SIG-M5 (cell line): ENCODE measurements at places on chromosomes 11 and 22.

- DNase-seq = no peak
These were observed 97.9 kb downstream of the PDHX start for GRCh38 chr11:35014346-35014745.

DNA sequence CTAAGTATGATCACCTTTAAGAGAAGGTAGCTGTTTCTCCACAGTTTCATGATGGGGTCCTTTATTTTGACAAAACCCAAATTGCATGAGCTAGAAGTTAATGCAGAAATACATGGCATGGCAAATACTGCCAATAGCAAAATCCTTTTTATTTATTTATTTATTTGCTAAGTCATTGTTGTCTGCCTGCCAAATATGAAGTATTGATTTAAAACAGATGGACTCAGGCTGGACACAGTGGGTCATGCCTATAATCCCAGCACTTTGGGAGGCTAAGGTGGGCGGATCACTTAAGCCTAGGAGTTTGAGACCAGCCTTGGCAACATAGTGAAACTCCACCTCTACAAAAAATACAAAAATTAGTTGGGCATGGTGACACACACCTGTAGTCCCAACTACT lies 52.4 kb downstream of the LARGE2 start:
- no peak for DNase-seq

DNA sequence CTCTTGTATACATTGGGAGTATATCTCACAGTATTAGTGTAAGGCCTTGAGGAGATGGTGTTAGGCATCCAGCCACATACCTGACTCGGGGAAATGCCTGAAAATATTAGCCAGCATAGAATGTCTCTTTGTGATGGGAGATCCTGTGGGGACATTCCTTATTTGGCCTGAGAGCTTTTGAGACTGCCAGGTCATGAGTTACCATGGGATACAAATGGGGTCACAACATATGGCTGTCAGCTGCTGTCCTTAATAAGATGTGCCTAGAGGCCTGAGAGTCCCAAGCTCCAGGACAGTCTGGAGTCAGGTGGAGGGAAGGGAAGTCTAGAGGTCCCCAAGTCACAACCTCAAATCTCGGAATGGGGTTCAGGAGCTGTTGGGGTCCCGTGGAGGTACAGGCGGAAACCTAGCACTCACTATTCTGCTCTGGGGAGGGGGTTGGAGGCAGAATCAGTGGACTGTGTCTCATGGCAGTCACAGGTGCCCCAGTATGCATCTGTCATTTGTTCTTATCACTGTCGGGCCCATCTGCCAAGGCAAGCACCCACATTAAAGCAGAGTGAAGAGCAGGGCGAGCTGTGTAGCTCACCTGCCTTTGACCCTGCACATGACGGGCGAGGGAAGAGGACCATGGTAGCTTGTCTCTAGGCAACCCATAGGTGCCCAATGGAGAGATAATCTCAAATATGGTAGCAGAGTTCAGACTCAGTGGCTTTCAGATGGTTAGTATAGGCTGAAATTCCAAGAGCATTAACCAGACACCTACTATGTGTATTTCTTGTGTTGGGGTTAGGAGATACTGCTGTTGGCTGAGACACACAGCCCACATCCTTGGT lies 29.9 kb downstream of the KCNQ1OT1 start:
- DNase-seq = no peak

DNA sequence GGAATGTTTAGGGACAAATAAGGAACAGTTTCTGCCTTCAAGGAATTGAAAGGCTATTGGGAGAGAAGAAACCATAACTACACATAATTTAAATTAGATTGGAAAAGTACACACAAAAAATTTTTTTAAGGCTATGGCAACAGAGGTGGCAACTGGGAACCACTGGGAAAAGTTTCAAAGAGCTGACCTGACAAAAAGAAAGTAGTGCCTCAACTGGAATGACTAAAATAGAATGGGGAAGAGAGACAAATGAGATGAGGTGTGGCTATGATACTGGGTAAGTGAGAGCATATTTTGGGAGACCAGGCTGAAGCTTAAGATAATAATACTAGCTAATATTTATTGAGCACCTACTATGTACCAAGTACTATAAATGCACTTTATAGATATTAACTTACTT lies 2.9 kb upstream of the AKIP1 start:
- DNase-seq = no peak

GRCh38 chr11:103035216-103035615 lies 56.7 kb downstream of the DCUN1D5 start:
- no peak for DNase-seq

GRCh38 chr11:44300844-44301563 lies 8.9 kb downstream of the ALX4 start:
- DNase-seq = no peak

DNA sequence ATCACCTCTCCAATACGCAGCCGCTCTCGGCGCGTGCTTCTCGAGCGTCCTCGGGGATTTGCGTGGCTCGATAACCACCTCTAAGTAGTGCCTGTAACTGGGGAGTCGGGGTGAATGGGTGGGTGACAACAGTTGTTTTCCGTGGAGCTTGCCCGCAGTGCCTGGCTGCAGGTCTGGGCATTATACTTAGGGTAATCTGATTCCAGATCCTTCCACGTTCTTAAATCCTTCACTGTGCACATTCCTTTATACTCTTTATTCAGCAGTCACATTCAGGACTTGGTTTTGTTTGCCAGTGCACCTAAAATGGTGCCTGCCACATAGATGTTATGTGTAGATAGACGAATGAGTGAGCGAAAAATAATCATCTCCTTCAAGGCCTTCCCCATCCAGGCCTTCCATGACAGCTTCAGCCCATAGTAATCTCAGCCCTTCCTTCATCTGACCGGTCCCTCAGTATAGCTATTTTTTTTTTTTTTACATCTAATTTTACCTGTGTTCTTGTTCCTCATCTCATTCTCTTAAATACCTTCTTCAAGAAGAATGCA lies 602 bp downstream of the NAT10 start:
- DNase-seq = no peak

GRCh38 chr11:117997823-117998579 lies 11.8 kb downstream of the IL10RA start:
- no peak for DNase-seq

GRCh38 chr11:124900464-124900863 lies 2.8 kb upstream of the ROBO4 start:
- no peak for DNase-seq

GRCh38 chr11:67507242-67507863 lies 609 bp downstream of the CDK2AP2 start:
- no peak for DNase-seq

- DNase-seq = no peak
These were observed 19.8 kb downstream of the MTMR2 start for GRCh38 chr11:95904009-95904650.

DNA sequence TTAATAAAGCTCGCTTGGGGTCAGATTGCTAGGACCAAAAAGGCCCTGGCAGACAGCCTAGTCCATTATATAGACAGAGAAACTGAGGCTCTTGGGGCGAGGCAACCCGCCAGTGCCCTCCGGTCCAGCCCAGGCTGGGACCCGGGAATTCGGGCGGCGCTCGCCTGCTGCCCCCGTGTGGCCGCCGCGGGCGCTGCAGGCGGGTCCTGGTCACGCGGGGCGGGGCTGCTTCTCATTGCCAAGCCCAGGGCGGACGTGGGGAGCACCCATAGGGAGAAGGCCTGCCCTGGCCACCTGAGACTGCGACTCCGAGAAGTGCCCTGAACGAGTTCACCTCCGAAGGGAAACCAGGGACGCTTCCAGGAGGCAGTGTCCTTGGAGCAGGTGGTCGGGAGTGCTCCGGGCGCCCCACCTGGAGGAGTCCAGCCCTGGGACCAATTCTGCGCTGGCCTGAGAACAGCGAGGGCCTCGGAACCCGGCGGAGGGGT lies 36.0 kb upstream of the CSNK1E start:
- DNase-seq = no peak

DNA sequence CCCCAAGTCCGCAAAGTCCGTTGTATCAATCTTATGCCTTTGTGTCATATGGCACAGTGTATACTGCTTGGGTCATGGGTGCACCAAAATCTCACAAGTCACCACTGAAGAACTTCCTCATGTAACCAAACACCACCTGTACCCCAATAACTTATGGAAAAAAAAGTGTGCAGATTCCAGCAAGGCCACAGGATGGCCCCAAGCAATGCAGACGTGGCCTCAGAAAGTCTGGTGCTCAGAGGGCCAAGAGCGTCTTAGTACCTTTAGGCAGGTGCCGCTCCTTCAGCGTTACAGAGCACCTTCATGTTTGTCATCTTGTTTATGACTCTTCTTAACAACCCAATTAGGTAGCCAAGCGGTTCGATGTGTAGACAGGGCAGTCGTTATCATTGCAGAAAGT lies 65.3 kb downstream of the PRDM11 start:
- no peak for DNase-seq

GRCh38 chr11:108034034-108034433 lies 25.3 kb downstream of the CUL5 start:
- no peak for DNase-seq

- DNase-seq = no peak
These were observed 140.6 kb upstream of the CADM1 start for GRCh38 chr11:115644856-115645255.

DNA sequence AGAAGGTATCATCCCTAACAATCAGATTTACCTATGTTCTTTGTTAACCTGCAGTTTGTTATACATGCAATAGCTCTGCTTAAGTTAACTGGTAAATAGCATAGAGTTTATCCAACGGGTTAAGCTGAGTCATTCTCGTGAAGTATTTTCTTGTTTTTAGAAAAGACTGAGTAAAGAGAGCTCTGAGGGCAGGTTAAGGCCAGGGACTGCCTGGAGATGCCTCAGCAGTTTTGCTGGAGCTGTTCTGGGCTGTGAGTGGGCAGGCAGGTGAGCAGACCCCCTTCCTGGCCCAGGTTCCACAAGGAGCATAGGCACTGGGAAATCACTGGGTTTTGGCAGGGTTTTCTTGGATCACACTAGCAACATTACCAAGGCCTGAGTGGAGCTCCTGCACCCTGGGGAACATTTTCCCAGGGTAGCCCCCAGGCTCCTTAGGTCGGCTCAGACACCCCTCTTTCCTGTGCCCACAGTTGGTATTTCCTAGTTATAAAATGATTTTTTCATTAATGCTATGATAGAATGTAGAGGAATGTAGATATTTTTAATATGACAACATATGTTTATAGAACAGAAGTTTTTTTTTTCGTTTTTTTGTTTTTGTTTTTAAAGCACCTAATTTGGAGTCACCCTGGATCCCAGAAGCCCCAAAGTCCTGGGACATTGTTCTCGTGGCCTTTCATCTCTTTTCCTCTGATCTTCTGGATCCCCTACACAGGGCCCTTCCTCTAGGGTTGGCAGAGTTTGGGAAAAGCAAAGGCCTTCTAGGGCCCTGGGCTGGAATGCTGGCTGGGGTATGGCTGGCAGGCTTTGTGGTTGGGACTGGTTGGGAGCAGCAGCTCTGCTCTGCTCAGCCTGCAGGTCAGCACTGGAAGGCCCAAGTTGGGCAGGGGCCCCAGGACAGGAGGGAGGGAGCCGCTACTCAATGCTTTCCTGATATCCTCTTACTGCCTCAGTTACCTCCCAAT lies 26.7 kb downstream of the IRAG1 start:
- DNase-seq = no peak

- no peak for DNase-seq
These were observed 54.6 kb downstream of the GAB4 start for GRCh38 chr22:16953206-16954059.

DNA sequence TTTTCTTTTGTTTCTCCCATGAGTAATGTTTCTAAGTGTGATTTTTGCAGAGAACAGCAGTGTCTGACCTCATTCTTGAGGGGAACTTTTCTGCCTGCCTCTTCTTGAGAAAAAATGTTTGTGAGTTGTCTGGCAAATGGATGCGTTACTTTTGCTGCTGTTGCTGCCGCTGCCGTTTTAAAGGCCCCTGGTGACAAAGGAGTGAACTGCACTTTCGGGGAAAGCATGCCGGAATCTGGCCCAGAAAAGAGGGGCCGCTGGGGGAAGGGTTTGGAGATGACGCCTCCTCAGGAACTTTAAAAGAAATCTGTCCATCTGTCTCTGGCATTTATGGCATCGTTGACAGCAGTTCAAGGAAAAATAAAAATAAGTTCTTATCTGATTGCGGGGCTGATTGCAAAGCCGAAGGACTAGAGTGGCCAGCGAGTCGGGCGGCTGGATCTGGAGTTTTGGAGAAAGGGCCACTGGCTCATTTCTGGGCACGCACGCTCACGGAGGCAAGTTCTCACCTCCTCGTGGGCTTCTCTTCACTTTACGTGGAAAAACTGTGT lies 16.5 kb downstream of the ZBTB16 start:
- no peak for DNase-seq

- no peak for DNase-seq
These were observed 84.2 kb downstream of the CCDC83 start for GRCh38 chr11:85939099-85940015.

DNA sequence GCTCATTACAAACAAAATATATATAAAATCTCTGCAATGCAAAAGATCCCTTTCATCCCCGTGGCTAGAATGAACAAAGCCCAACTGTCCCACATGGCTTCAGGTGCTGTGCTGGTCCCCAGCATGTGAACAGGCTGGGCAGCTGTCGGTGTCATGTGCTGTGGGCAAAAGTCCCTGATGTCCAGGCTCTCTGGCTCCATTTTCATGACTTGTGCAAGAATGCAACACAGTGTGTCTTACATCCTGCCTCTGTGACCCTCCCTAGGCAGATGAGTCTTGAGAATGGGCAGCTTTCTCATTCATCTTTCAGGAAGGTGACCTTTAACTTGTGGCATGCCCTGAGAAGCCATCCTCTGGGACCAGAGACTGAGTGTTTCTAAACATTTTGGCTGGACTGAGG lies 14.5 kb downstream of the GUCD1 start:
- no peak for DNase-seq

DNA sequence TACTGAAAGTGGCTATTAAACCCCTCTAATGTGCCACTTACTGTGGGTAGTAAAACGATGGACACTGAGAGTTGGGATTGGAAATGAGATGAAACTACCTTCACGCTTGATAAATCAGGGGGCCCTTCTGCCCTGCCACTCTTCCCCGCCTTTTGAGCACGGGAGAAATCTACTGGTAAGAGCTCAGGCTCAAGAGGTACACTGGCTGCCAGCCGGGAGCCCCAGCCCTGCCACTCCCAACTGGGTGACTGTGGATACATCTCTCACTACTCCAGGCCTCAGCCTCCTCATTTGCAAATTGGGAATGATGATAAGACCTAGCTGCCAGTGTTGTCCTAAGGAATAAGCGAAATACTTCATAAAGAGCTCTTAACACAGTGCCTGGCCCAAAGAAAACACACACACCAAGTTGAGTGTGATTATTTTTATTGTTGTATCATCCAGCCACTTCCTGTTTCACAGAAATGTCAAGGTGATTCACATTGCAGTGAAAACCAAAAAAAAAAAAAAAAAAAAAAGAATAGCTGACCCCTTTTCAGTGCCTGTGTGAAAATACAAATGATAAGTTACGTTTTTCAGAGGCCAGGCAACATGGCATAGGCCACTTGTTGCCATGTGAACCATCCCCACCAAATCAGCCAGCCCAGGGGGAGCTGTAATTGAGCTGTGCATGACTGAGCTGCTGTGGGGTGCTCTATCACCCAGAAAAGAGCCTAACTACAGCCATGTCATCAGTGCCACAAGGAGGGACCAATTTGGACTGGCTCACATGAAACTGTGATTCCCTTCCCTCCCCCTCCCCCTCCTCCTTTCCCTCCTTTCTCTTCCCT lies 4.4 kb upstream of the ZNRD2 start:
- no peak for DNase-seq

DNA sequence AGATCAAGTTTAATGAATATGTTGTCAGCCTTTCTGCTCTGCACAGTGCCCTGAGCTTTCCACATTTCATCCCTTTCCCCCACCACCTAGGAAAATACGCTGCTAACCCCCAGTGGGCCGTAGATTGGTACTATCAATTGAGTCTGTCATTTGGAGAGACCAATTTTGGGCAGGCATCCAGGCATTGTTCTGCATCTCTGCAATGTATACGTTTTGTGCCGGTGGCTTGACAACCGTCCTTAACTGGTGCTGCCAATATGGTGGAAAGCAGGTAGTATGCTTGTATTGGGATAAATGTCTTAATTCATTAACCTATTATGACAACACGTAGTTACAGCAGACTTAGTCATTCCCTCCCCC lies 1.3 kb downstream of the ELMOD1 start:
- no peak for DNase-seq
